AG04450 (cell line): ENCODE measurements at places on chromosomes 7 and 10.

DNA sequence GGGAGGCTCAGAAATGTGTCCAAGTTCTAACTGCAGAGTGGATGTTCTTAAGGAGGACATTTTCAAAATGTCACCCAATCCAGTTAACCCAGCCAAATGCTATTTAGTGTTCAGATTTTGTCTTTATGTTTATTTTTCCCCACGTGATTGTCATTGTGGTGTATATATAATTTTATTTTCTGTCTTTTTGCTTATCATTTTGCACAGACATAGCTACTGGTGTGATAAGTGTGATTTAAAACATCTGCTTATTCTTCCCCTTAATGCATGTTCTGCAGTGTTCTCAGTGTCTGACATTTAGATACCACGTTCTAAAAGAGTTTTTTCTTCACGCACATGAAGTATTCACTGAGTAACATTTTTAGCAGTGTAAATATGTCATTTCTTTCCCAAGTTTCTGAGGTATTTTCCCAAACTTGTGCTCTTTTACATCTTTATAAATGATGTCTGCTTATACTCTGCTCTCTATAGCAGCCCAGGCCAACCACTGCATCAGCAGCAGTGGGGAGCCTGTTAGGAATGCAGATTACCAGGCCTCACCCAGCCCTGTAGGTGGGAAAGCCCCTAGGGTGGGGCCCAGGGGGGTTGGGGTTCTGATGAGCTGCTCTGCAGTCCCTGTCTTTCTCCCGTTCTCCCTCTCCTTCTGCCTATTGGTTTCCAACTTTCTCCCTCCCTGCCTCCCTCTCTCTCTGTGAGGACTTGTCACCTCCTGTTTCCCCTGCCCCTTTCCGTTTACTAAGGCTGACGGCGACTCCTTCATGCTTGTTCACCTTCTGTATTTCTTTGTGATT, 20.8 kb downstream of the ADCY1 start:
- DNase-seq: no peak

DNA sequence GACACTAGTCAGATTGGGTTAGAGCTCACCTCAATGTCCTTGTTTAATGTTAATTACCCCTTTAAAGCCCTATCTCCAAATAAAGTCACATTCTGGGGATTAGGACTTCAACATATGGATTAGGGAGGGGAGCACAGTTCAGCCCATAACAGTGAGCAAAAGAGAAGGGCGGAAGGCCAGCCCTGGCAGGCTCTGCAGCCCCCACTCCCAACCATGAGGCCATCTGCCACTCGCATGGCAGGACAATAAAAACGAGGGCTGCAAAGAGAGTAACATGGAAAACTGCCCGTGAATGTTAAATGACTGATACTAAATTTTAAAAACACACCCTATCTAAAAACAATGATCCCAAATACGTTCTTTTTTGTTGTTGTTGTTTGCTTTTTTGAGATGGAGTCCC, 38.7 kb downstream of the RGS10 start:
- DNase-seq: no peak

DNA sequence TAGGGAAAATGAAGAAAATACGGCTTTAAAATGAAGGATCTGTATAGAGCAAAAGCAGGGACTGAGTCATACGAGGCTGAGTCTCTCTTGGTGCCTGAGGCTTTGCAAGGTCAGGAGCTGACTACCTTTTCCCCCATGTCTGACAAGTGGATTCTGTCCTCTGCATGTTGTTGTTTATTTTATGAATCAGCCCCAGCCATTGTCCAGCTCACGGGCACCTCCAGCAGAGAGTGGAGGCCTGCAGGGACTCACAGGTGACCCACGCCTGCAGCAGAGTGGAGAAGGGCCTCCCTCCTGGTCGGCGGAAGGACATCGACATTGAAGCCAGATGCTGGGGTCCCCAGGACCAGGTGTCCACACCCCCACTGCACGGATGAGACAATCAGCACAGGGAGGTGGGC, 233.9 kb downstream of the WDR37 start:
- DNase-seq: no peak

- DNase-seq: no peak
Observed at GRCh38 chr10:18687195-18687594, 28.0 kb downstream of the ARL5B start.

DNA sequence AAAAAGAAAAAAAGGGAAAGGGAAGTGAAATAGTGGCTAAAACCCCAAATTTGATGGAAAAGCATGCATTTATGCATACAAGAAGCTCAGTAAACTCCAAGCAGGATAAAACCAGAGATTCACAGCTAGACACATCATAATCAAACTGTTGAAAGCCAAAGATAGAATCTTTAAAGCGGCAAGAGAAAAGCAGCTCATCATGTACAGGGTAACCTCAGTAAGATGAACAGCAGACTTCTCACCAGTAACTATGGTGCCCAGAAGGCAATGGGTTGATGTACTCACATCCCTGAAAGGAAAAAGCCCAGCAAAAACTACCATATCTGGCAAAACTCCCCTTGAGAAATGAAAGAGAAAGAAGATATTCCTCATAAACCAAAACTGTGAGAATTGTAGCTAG, 60.4 kb downstream of the TPST1 start:
- DNase-seq: no peak

DNA sequence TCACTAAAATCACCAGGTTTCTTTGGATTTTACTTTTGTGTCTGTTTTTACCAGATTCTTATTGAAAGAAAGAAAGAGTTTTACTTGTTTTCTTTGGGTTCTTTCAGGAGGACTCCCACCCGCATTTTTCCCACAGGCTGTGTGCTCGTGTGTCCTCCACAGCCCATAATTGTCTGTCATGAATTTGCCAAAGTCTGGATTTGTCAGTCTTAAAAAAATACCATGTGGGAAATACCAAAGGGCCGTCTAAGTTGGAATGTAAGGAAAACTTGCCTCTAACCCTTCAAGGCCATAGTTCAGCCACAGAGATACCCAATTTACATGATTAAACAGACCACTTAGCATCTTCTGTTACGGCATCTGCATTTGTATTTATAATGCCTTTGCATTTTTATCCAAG, 41.3 kb upstream of the INHBA start:
- no peak for DNase-seq

DNA sequence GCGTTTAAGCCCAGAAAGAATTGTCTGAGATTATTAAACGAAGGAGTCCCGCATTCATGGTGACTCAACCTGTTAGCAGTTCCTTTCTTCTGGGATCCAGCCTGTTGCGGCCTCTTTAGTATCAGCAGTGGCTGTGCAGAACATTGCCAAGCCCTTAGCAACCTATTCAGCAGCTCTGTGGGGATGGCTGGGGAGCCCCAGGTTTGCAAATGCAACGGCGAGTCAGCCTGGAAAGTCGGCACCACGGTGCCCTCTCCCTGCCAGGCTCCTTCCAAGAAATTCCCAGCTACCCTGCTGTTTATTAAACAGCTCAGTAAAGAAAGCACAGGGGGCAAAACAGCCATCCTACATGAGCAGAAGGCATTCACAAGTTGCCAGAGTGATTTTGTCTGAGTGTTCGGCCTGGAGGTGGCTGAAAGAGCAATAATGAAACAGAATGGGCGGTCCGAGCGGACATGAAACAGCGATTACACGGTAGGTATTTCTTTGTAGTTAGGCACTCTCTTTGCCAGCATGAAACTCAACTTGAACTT, 198.3 kb downstream of the BAMBI start:
- no peak for DNase-seq

DNA sequence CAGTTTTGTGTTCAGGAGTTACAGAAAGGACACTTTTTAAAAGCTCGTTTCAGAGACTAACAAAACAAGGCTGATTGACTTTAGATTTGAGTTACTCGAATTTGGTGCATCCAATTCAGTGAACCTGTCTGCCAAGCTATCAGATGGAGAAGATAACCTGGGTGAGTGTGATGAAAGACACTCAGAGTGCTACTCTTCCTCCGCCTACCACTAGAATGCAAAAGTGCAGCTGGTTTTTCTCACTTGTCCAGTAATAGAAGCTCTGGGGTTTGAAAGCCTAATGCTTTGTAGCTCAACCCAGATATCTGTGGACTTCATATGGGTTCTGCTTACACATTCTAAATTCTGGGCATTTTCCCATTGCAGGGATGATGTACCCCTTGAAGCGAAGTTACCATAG, 82.8 kb upstream of the NPY start:
- no peak for DNase-seq

- no peak for DNase-seq
Observed at GRCh38 chr10:73889014-73889413, 14.7 kb upstream of the CAMK2G start.

- DNase-seq: no peak
Observed at GRCh38 chr7:26078437-26079336, 73.3 kb upstream of the NFE2L3 start.

DNA sequence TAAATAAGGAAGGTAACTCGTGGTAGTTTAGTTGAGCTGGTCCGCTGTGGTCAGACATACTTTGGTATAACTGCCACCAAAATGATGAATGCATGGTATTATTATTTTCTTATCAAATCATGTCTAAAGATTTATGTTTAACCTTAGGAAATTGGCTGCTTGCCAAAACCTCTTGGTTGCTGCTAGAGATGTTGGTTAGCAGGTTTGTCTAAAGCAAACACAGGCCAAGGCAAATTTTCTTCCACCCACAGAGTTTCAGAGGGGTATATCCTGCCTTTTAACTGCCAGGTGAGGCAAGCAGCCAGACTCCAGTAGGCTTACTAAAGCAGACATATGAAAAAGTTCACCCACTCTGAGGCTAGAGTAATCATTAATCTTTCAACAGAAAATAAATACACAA, 101.4 kb downstream of the SEMA3E start:
- DNase-seq: no peak

GRCh38 chr7:136053689-136054485, 76.7 kb upstream of the MTPN start:
- DNase-seq: no peak

- no peak for DNase-seq
Observed at GRCh38 chr7:30202671-30203070, 67.9 kb downstream of the MTURN start.

DNA sequence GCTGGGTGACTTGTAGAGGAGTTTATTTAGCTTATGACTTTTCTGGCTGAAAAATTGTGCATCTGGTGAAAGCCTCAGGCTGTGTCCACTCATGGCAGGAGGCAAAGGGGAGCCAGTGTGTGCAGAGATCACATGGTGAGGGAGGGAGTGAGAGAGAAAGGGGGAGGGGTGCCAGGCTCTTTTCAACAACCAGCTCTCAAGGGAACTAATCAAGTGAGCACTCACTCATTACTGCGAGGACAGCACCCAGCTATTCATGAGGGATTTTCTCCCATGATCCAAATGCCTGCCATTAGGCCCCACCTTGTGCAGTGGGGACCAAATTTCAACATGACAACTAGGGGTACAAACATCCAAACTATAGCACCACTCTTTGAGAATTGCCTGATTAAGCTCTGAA, 590.2 kb downstream of the MAGI2 start:
- no peak for DNase-seq

GRCh38 chr7:149741629-149742028, 31.8 kb downstream of the ZNF467 start:
- no peak for DNase-seq

GRCh38 chr7:21278944-21279343, 148.9 kb upstream of the SP4 start:
- no peak for DNase-seq
